ENCODE measurements at places on chromosomes 5 and 9. TPM values are rescaled to one million over a fixed set of nuclear protein-coding genes. Genes with fewer than 3 reads are reported as not detected.

The CCDC187 gene
- not detected for total RNA-seq

The SPINK7 gene
- not detected for total RNA-seq

The KCNN2 gene
- under 0.01 TPM for total RNA-seq

The MYO10 gene
- 32.1 TPM for total RNA-seq

The ITK gene
- not detected for total RNA-seq

The STKLD1 gene
- total RNA-seq = 0.61 TPM

The MCC gene
- total RNA-seq = 63.6 TPM

The MYOT gene
- not detected for total RNA-seq

The PCDHGB2 gene
- 4.1 TPM for total RNA-seq

The KCNT1 gene
- total RNA-seq = not detected

The RORB gene
- total RNA-seq = 0.85 TPM

The ACSL6 gene
- total RNA-seq = under 0.01 TPM
